ENCODE measurements at places on chromosomes 11 and 22. TPM values are rescaled to one million over a fixed set of nuclear protein-coding genes. Genes with fewer than 3 reads are reported as not detected.

GRCh38 chr11:75337195-75337654 is 14.2 kb downstream of the ARRB1 start:
- ATAC-seq: no peak

DNA sequence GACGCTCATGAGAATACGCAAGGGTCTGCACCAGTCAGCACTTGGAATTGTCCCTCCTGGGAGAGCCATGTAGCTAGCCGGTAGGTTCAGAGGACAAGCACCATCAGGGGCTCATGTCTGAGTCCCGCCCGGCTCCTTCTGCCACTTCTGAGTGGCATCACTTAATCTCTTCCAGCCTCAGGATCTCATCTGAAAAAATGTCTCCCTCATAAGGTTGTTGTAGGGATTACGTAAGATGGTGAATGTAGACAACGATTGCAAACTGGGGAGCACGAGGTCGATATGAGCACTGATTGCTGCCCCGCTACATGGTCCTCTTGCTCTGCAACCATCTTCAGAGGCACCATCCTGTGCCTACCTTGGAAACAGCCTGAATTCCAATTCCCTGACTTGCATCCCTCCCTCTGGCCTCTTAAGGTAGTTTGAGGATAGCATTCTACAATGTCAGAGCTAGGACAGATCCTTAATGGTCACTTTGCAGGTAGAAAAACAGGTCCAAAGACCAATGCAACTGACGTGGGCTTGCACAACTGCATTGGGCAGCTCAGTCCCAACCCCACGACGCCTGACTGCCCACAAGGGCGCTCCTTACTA is 115.8 kb upstream of the TMEM45B start:
- no peak for ATAC-seq

- no peak for ATAC-seq
Observed at GRCh38 chr11:34749666-34750659, 129.1 kb downstream of the EHF start.

DNA sequence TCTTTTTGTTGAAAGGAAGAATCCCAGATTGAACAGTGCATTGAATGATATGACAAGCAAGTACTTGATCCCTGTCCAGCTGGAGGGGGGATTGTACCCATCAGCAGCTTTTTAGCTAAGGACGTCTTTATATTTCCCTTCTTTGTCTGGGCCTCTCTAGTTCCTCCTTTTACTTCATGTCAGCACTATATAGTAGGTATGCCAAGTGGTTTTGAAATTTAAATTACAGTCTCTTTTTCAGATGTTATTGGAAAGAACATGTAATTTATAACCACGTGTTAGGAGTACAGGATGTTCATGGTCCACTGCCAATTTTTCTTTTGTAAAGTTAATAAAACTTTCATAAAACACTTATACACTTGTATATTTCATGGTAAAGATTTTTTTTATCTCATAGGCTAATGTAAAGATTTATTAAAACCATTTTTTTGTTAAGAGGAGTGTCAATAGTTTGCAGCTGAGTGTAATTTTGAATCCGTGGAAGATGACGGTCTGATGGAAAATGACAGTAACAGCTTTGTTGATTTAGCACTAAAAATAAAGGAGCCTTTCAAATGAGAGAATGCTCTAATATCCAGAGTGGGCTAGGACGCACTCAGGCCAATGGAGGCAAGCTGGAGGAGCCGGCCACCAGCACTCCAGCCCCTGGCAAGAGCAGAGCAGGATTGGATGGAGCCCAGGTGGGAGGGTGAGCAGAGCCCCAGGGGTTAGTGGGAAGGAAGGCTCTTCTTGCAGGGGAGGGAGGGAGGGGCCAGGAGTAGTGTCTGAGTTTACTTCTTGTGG is 488.3 kb downstream of the INSC start:
- no peak for ATAC-seq

- no peak for ATAC-seq
Observed at GRCh38 chr11:44883277-44883676, 67.4 kb downstream of the TP53I11 start.

DNA sequence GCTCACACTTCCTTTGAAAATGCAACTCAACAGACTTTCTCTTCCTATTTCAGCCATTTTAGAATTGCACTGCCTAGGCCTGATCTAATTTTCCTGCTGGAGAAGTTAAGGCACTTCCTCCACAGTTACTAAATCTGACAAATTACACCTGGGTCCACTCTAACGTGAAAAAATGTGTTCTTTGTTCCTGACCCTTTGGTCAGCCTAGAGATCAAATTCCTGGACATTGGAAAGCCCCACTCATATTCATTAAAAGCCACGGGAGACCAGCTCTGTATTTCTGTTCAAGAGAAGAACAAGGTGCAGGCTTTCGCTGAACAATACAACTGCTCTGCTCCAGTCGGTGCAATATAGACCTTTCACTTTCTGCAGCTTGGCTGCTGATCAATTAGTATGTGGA is 96.6 kb downstream of the MPPED2 start:
- no peak for ATAC-seq

DNA sequence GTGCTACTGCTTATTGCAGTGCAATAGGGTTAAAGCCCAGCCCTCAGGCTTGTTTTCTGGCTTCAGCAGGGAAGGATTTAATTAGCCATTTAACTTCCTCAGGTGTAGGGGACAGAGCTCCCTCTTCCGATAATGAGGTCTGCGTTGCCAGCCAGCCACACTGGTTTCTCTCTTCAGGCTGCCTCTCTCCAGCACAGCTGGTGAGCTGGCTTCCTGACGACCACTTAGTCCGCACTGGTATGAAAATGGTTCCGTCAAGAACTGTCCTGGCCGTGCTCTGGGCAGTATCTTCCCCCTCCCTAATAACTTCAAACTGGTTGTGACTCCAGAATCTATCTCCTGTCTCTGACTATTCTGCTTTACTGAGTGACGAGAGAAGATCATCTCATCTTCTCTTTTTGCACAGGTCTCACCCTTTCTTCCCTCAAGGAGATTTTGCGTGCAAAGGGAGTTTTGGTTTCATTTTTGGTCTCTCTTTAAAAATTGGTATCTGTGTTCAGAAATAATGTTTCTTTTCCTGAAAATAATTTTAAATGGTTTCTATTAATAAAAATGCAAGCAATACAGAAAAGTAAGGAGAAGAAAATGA is 49.2 kb downstream of the CNTN5 start:
- ATAC-seq: peak; percentile 27

DNA sequence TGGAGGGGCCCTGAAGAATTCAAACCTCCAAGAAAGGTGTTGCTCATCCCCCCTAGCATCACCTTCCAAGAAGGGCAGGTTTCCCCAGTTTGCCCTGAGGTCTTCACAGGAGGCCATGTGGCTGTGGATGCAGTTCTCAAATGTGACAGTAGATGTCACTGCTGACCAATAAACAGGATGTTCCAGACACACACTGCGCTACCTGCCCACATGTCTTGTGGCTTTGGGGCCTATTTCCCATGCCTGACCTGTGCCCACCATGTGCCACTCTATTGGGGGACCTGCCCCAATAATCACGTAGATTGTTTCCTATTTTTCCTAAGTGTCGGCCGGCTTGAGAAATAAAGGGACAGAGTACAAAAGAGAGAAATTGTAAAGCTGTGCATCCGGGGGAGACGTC is 4.5 kb downstream of the GSTT2 start:
- peak; percentile 73 for ATAC-seq

- peak; percentile 89 for ATAC-seq
Observed at GRCh38 chr11:117489999-117490679, 162.5 kb downstream of the CEP164 start.

DNA sequence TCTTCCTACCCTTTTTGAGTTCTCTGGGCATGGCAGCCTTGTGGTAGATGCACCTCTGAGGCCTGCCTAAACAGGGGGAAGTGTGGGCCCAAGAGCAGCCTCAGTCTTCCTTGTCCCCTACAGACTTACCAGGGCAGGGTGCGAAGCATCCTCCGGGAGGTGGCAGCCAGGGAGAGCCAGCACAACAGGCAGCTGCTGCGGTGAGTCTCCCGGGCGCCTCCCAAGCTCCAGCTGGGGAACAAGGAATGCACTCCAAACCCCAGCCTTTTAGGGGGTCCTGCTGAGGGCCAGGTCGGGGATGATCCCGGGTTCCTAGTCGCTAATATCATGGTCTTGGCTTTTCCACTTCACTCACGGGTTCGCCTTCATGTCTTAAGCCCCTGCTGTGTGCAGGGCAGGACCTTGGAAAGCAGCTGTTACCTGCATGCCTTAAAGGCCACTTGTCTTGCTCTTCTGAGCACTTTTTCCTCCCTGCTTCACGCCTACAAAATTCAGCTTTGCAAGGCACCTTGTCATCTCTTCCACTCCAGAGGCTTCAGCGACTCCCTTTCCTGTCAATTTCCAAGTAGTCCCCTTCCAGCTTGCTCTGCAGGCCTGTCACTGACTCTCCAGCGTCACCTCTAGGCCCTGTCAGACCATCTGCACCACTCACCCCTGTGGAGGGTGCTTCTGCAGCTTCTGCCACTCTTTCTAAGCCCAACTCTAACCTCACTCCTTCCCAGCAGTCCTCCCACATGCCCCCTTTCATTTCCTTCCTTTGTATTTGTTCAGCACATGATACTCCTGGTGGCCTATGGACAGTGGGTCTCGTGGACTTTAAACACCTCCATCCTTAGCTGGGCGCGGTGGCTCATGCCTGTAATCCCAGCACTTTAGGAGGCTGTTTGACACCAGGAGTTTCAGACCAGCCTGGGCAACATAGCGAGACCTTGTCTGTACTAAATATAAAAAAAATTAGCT is 57.0 kb downstream of the PISD start:
- no peak for ATAC-seq

PLAAT4 gene
- total RNA-seq: 175 TPM

FZD4 gene
- 8.8 TPM for total RNA-seq

OR10G4 gene
- total RNA-seq: 0.13 TPM

C22orf42 gene
- 1.8 TPM for total RNA-seq
